T-helper 2 cell (primary cell): ENCODE measurements at places on chromosomes 1 and 21.
A peak's percentile ranks its signal among the peaks of the same experiment; 100 is the strongest.

DNA sequence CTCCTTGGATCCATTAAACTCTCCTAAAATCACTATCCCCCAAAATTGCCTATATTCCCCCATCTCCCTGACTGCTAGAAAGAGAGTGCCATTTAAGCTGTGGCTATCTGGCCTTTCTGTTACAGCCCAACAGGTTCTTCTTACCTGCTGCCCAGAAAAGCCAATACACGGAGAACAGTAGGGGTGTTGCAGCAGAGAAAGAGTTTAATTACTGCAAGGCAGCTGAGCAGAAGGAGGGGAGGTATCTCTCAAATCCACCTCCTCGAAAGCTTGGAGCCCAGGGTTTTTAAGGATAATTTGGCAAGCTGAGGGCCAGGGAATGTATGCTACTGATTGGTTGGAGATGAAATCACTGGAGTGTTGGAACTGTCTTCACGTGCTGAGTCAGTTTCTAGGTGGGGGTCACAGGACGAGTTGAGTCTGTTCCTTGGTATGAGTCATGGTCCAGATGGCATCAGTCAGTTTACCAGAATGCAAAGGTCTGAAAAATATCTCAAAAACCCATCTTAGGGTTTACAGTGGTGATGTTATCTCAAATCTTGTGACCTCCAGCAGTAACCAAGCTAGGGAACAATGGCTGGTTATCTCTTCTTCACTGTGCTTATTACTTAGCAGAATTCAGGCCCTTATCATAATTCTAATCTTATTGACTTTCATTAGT, 89.8 kb downstream of the SMYD3 start:
- DNase-seq: no peak

DNA sequence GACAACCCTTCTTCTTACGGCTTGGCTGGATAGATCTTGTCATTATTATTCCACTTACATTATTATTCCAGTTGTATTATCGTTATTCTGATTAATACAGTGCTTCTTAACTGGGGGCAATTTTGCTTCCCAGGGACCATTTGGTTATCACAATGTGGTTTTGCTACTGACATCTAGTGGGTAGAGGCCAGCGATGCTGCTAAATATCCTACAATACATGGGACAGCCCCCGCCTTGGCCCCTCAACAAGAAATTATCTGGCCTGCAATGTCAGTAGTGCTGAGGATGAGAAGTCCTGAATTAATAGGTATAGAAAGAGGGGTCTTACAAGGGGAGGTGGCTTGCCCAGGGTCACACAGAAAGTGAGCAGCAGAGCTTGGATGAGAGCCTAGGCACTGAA, 105.6 kb downstream of the PTPRU start:
- no peak for DNase-seq

DNA sequence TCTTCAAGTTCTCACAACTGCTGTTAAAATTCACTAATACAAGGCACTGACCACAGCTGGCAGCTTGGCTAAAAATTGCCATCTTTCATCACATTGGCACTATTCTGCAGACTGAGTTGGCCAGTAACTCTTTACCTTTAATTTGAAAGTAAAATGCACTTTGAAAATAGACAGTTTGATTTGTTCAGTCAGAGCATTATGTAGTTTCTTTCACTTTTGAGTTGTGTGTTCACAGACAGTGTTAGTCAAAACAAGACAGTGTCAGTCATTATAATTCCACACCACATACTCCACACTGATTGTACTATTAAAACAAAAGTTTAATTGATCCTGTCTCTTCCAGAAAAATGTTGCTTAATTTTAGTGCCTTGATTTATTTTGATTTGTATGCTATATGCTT, 160.7 kb downstream of the SDCCAG8 start:
- no peak for DNase-seq

DNA sequence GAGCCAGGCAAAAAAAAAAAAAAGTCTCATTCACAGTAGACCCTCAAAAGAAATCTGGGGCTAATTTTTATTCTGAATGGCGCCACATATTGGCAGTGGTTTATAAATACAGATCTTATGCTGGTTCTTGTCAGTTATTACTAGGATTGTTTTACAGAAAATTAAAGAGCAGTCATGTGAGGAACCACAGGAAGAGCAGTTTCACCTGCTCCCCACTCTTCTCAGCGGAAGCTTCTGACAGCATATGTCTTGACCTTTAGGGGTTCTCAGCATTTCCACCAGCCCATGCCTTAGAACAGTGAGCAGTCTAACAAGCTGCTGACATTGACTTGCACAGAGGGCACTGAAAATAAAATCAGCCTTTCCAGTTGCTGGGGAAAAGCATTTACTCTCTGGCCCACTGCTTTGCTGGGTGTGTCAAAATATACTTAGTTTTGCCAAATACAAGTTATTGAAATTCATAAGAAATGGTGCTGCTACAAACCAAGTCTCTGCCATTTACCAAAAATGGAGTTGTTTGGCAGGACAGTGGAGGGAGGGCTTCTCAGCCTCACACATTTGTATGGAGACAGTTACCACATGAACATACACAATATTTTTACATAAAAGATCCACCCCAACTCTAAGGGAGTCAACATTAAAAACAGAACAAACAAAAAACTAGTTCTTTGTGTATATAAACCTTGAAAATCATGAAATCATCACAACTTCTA, 144.2 kb downstream of the SYT2 start:
- DNase-seq: no peak

DNA sequence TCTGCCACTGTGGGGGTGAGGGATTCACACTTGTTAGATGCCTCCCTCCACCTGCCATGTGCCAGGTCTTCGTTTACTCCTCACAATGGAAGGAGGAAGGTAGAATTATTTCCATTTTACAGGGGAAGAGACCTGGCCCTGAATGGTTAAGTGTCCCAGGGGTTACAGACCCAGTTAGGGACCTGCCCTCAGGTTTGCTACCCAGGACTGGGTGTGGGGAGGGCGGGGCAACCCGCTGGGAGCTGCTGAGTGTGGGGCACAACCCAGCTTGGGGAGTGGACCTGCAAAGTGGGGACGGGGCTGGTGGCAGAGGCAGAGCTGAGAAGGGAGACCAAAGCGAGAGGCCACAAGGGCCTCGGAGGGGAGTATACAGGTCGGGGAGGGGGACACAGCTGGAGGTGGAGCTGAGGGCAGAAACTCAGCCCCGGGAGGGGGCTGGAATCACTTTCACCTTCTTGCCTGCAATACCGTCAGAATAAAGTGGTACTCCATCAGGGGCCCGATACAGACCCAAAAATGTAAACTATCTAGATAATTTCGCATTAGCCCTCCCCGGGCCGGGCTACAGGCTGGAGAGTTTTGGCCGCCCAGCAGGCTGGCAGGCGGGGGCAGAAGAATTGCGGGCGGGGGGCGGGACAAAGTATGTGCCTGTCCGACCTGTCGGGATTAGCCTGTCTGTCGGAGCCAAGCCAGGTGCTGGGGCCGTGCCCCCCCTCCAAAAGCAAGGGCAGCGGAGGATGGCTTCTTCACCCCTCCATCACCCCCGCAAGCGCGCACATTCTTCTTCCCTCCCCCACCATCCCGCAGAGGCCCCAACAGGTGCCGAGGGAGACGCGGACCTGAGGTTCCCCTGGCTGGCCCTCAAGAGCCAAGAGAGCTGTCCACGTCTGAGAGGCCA, 1.4 kb downstream of the RSPO1 start:
- DNase-seq: no peak

DNA sequence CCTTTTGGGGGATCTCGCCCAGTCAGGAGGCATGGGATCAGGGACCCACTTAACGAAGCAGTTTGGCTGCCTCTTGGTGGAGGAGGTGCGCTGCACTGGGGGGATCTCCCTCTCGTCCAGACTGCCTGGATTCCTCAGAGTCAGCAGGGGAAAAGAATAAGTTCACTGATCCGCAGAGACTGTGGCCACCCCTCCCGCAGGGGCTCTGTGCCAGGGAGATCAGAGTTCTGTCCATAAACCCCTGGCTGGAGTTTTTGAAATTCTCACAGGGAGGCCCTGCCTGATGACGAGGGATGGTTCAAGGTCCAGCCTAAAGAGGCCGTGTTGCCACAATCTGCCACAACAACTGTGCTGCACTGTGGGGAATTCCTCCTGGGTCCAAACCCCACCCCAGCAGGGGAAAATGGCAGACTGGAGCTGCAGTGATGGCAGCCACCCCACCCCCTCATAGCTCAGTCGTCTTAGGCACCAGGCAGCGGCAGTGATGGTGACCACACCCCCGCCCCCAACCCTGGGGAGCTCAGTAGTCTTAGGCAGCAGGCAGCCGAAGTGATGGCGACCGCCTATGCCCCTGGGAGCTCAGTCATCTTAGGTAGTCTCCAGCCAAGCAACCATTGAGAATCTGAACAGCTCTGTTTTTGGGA, 273.8 kb upstream of the USP25 start:
- no peak for DNase-seq

DNA sequence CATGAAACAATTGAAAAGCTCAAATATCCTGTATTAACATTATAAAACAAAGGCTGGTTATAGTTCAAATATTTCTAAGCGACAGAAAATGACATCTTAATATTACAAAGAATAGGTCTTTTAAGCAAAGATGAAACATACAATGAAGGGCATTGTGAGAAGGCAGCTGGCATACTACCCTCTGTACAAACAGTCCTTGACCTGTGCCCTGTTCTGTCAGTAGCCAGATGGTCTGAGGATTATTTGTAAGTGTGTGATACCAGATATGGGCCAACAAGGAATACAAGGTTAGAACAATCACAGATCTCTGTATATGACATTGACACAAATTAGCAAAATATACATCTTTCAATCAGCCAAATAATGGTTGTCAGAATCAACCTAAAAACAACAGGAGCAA, 1350.4 kb downstream of the AMY1C start:
- no peak for DNase-seq

DNA sequence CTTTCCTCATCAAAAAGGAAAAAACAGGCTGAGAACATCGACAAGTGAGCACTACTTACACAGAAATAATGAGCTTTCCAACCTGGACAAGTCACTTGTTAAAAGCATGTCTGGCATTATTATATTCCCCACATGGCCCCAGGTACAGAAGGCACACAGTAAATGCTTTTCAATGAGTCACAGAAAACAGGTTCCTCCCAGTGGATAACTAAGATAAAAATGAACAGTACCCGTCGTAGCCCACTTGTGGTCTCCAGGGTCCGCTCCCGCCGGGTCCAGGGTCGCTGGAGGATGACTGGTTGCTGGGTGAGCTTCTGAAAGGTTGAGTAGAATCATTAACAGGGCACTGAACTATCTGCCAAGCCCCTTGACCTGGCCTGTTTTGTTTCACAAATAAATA, 186.6 kb downstream of the SIPA1L2 start:
- DNase-seq: no peak

DNA sequence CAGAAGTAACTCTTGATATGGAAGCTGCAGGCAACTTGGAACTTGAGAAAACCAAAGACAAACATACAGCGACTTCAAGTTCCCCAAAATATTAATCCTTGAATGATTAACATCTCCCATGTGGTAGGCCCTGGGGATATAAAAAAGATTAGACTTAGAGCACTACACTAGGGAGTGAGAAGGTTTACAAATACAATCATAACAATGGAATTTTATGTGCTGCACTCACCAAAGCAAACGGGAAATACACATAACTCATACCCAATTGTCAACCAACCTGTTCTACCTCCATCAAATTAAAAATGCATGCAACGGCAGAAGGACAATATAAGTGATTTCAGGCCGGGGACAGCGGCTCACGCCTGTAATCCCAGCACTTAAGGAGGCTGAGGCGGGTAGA, 3.7 kb downstream of the SMYD3 start:
- DNase-seq: no peak

- no peak for DNase-seq
Observed at GRCh38 chr1:100152271-100152670, 19.3 kb downstream of the TRMT13 start.

DNA sequence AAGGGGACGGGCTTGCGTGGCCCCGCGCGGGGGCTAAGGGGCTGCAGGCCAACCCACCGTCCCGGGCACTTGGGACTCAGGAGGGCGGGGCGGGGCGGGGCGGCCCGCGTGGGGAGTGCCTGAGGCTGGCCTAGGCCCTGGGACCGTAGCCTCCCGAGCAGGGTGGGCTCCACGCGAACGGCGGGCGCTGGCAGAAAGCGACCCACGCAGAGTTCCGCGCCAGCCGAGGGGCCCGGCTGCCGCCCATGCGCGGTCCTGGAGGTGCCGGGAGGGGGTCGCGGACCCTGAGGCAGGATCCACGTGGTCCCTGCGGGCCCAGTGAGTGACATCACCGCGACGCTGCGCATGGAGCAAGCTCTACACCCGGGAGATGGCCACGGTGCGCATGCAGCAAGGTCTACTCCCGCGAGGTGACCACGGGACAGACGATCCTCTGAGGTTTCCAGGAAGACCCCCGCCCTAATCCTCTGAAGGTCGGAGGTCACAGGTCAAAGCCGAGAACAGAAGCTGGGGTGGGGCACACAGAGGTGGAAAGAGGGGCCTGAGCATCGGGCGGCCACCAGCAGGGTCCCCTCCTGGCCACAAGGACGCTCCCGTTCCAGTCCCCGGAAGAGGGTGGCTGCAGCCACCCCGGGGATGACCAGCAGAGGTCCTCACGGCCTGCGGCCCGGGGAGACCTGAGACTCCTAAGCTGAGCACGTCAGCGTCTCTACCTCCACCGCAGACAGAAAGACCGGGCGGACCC, 13.5 kb upstream of the SLC19A1 start:
- peak; percentile 36 for DNase-seq

DNA sequence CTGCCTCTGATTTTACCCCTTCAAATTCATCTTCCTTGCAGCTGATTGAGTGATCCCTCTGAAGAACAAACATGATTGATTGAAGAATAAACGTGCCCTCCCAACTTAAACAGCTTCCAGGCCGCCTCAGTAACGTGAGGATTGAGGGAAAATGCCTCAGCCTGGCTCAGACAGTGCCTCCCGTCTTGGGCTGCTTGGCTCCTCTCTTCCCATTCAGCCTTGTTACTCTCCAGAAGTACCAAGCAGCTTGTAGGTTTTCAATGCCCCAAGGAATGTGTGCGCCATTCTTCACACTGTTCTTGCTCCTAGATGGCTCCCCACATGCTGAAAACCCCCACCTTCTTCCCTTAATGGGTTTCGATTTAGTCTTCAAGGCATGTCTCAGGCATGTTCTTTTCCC, 51.8 kb downstream of the ST6GALNAC5 start:
- DNase-seq: no peak

DNA sequence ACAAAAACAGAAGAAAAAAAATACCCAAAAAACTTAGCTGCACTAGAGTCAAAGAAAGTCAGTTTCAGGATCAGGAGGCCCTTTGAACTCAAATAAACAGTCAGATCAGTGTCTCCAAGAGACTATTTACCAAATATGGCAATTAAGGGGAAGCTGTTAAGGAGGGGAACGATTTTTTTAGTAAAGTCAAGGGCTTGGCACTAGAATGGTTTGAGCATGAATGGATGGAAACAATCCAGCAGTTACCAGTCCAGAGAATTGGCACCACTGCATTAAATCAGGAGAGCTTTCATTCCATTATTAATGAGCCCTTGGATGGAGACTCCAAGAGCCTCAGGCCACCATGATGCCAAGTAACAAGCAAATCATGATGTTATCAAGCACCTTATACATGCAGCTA, 7.2 kb downstream of the TRAPPC3 start:
- DNase-seq: no peak

DNA sequence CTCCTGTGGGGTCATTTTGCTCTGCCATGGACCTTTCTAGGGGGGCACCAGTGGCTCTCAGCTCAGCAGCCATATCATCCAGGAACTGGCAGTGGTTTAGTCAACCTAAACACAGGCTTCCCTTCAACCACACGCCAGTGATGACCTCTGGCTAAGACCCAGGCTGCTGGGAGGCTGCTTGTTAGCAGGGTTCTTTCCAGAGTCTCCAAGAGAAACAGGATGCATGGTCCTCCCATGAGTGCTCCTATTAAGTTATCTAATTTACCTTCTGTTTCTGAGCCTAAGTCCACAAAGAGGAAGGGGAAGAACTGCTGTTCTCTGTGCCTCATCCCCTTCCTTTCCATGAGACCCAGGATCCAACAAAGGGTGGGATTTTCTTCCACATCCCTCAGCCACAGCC, 137.3 kb upstream of the PLXNA2 start:
- DNase-seq: no peak

- DNase-seq: no peak
Observed at GRCh38 chr21:44887807-44888580, 14.5 kb upstream of the PTTG1IP start.
